GM18507 (cell line): ENCODE measurements at places on chromosomes 13 and 19.

GRCh38 chr19:2723345-2723715 is 2.2 kb upstream of the DIRAS1 start:
- DNase-seq: no peak

- no peak for DNase-seq
These were observed 269.5 kb upstream of the HTR2A start for GRCh38 chr13:47166336-47166735.

DNA sequence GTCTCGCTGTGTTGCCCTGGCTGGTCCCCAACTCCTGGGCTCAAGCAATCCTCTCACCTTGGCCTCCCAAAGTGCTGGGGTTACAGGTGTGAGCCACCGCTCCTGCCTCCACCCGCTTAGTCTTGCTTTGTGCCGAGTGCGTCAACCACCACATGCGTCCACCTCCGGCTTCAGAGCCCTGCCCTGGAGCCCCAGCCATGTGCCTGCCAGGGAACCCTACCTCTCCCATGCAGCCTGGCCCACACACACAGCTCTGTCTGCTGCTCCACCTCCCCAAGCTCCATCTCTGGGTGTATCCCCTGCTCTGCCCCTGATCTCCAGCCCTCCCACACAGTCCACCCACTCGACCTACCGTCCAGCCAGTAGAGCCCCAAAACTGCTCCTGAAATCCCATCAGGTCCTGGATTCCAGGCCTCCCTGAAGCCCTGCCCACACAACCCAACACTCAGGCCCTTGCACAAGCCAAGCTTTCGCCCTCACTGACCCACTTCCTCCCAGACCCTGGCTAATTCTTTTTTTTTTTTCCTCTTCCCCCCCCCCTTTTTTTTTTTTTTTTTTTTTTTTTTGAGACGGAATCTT is 9.6 kb downstream of the CYP2F1 start:
- DNase-seq: no peak

DNA sequence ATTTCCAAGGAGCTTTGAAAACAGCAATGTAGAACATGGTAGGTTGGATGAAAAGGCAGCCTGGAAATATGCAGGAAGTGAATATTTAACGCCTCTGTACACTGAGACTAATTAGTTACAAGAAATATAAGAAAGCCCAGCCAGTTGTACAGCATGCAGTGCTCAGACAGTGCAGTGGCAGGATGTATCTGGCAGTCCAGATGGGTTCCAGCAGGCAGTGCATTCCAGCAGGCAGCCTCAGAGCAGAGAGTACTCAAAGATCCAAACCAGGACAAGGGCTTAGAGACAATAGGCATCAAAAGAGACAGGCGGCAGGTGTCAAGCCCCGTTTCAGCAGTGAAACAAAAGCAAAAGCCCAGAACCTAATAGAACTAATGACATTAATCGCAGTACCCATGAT is 2776.3 kb downstream of the PCDH9 start:
- no peak for DNase-seq

DNA sequence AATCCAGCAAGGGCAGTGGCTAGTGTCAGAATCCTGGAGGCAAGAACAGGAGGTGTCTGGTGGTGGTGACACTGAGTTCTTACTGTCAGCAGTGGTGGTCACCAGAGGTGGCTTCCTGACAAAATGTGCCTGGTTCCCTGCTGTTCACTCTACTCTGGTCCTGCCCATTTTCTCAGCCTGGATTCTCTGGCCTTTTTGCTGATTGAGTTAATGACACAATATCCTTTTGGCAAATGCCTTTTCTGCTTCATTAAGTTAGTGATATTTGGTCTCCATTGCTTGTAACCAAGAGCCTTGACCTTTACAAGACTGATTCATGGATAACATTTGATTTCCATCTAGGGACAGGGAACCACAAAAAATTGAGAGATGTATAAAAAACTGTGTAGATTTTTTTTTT is 51.1 kb downstream of the RFC3 start:
- no peak for DNase-seq

DNA sequence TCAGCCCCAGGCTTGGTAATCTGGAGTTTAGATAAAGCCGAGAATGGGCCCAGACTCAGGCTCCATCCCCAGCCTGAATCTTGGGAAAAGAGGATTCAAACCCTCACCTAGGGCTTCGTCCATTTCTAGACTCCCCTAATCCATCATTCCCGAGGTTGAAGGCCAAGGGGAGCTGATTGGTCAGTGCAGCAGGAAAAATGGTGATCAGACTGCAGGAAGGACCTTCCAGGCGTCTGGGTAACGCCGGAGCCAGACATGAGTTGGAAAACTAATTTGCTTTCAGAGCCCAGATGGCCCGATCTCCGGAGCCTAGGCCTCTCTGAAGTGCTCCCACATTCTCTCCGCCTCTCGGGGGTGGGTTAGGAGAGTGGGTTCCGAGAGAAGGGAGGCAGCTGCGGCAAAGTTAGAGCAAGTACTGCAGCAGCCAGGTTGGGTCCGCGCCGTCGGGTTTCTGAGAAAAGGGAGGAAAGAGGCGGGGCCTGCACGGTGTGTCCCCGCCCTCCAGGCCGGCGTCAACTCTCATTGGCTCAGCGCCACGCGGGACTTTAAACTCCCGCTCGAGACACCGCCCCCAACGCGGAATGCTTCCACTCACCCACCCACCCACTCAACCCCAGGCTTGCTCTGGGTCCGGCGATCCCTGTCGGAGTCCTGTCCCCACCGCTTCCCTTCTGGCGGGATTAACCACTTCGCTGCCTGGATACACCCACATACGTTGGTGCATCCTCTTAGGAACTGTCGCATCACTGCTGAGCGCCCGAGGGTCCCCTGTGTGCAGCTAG is 788 bp upstream of the RTBDN start:
- DNase-seq: no peak
